ENCODE measurements at places on chromosomes 4 and X.

DNA sequence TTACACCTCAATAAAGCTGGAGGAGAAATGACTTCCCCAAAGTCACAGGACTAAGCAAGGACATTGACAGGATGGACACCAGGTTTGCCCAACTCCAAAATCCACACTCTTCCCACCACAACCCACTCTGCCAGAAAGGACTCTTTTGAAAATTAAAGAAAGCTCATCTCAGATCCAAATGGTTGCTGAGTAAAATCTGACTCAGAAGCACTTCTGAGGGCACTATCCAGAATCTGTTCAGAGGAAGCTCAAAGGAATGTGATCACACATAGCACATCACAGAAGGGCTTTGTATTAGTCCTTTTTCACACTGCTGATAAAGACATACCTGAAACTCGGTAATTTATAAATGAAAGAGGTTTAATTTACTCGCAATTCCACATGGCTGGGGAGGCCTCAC, 155.5 kb downstream of the RAB28 start:
- DNase-seq, result no peak

DNA sequence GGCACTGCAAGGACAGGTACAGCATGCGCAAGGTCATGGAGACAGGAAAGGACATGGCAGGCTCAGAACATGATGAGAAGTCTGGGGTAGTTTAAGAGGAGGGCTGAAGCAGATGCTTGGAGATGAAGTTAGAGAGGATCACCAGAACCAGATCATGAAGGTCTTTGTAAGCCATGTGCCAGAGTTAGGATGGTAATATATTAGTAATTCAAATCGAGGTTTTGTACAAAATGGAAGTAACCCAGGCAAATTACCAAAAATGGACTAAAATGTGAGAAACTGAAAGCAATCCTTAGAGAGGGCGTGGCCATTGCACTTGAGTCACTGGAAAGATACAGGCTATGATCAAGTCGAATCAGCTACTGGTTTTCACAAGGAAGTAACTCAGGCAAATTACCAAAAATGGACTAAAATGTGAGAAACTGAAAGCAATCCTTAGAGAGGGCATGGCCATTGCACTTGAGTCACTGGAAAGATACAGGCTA, 13.5 kb downstream of the RXFP1 start:
- DNase-seq, result peak; percentile 10

DNA sequence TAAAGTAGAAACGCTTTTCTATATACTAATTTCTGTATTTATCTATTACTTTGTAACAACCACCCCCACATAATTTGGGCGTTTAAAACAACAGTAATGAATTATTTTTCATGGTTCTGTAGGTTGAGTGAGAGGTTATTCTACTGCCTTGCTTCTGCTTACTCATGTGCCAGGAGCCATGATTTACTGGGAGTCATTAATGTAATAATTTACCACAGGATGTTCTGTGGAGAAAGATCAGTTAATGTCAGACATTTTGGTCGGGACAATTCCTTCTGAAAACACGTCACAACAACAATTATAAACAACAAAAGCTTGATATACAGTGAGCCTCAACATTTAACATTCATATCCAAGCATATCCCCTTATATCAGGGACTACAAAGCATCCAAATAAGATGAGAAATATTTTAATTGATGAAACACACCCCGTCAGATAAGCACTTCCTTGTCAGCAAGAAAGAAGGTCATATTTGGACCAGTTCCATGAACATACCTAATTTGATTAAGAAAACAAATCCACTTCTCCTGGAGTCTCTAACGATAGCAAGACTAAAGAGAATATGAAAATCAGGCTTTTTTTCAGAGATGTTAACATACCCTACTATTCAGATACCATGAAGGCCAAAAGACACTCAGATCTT, 238.5 kb downstream of the PRDM5 start:
- no peak for DNase-seq

DNA sequence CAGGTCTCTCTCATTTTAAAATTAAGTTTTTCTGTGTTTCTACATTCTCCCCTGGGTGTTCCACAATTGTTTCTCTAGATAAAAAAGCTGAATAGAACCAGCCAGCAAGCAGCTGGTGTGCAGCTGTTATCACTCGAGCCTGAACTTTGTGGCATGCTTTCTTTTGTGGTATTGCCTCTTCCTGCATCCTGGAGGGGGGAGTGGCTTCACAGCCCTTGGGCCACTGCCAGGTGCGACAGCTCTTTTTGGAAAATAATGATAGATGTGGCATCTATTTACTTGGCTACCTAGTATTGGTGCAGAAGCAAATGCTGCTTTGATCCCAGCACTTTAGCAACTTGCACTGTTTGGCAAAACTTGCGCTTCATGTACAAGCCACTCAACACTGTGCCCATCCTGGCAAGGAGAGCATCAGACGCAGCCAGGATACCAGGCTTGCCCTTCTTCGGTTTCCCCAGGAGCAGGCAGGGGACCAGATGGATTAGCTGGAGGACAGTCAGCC, 69.4 kb downstream of the HMGB2 start:
- DNase-seq, result no peak

DNA sequence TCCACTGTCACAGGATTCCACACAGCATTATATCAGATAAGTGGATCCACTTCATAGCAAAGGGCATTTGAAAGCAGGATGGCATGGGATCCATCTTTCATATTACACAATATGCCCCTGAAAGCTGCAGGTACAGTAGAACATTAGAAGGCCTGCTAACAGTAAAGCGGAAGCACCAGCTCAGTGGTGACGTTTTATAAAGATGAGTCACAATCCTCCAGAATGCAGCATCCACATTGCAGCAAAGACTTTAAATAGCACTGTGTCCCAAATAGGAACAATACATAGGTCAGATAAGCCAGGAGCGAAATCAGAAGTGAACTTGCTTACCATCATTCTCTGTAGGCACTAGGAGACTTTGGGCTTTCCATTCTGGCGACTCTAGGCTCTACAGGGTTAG, 609.5 kb upstream of the FAT1 start:
- DNase-seq, result no peak

DNA sequence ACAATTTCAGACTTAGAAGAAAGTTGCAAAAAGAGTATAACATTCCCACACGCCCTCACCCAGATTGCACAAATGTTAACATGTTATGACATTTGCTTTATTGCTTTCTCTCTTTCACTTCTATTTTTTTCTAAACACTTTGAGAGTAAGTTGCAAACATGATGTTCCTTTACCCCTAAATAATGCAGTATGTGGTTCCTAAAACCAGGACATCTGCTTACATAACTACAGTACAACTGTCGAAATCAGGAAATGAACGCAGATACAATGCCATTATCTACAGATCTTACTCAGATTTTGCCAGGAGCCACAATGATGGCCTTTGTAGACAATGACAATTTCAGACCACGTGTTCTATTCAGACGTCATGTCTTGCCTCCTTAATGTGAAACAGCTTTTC, 22.4 kb downstream of the SH3TC1 start:
- peak; percentile 22 for DNase-seq

GRCh38 chr4:82248903-82249632, 124.7 kb downstream of the HNRNPD start:
- DNase-seq, result no peak

- peak; percentile 19 for DNase-seq
These were observed 278.6 kb upstream of the KLF3 start for GRCh38 chr4:38385093-38386004.

GRCh38 chr4:168449719-168450452, 30.4 kb downstream of the DDX60L start:
- peak; percentile 8 for DNase-seq

DNA sequence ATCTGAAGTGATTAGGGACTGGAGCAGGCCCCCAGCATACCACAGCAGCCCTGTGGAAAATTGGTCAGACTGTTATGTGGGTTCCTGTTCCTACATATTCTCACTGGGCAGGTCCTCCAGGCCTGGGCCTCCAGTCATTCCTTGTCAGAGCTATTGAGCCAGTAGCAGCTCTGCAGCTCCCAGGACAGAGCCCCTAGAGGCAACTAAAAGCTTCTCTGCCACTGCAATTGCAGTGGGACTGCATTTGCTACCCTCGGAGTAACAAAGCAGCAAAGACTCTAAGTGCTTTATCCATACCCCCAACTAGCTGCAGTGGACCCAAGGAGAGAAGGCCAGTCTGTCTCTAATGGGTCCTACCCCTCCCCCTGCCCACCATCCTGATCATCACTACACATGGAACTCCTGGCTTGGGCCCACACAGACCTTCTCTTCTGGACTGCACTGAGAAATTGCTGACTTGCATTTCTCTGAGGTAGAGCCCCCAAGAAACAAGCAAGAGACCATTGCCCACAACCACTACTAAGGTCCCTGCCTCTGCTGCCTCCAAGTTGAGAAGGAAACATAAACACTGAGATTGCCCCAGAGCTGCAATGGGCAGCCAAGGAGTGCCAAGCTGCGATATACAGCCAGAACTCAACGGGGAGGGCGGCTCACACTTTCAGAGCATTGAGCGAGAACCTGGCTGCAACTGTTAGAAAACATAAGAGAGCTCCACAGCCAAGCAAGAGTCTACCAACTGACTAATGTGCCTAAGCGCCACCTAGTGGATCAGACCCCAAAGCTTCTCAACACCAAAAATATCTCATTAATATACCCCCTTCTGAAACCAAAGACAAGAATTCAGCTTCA, 738.7 kb upstream of the NDST4 start:
- peak; percentile 13 for DNase-seq

- DNase-seq, result no peak
These were observed 1526.2 kb downstream of the RPA4 start for GRCh38 chrX:98409867-98410266.

DNA sequence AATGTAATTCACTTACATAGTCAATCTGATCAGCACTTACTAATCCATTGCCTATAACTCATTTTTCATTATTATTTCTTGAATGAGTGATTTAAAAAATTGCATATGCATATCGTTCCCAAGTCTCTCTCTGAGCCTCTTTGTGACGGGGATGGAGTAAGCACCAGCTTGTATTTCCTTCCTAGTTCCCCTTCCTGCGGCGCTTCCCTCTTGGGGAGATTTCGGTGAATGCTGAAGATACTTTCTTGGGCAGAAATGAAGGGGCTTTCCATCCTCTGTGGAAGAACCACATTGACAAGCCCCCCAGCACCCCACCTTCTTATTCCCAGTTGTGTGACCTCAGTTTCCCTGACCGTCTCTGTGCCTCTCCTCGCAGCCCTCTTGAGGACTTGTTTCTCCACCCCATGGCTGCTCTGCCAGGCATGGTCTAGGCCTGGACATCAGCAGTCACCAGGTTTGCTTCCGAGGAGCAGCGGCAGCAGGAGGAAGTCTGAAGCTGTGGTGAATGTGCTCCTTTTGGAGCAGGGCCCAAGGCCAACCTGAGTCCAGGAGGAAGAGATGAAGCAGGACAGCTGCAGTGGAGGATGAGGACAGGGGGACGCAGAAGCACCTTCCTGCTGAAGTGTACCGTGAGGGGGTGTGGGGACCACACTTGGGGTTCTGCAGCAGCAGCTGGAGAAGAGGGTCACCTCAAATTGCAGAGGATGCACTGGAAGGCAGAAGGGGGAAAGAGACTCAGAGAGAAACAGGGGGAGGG, 124.9 kb downstream of the IRF2 start:
- DNase-seq, result no peak

GRCh38 chr4:123749383-123749782, 352.8 kb downstream of the SPRY1 start:
- no peak for DNase-seq

DNA sequence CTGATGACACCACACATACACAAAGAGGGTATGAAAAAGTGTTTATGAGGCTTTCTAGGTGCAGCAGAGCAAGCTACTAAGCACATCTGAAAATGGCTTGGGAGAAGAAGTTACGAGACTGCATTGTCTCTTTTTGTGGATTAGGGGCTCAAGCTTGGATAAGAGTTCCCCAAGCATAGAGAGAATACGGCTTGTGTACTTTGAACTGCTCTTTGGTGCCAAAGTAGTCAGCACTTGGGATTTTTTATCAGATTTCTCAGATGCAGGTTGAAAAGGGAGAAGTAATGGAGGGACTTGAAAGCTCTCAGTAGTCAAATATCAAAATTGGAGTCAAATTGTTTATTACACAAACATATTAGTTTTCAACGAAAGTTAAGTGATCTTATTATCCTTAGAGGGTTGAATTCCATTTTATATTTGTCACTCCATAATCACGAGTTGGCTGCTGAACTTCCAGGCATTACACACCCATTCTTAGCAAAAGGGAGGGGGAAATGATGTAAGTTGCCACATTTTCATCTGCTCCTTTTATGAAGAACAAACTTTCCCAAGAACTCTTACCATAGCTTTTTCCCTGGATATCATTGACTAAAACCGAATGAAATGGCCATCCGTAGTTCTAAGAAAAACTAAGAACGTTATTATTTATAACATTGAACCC, 1904.9 kb downstream of the PCDH7 start:
- no peak for DNase-seq

- no peak for DNase-seq
These were observed 56.6 kb upstream of the CCDC149 start for GRCh38 chr4:24969486-24969885.

DNA sequence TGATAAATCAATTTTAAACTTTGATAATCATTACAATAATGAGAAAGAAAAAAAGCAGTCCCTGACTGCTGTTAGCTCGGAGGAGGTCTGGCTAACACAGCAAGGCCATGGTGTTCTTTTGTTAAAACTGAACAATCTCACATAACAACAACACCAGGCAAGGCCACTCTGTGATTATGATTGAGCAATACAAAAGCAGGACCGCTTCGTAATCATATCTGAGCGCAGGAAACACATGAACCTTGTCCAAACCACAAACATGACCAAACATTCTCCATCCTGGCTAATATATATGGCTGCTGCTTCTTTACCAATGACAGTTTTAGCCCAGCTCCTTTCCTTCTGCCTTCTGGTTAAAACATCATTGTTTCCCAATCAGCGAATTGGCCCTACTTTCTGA, 76.8 kb upstream of the DDX53 start:
- DNase-seq, result no peak

DNA sequence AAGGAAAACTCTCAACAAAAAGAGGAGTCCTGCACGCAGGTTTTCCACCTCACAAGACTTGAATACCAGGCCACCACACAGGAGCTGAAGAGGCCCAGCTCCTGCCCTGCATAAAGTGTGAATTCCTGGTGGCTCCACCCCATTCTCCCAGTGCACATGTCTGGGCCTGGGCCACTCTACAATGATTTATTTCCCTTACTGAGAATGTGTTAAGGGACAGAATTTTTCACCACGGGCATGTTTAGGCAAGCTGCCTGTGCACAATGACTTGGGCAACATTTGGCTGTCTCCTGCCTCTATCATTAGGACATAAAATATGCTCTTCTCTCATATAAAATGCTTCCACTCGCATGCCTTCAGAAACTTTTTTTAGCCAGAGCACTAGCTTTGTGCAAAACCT, 197.1 kb downstream of the SLC7A11 start:
- DNase-seq, result no peak

DNA sequence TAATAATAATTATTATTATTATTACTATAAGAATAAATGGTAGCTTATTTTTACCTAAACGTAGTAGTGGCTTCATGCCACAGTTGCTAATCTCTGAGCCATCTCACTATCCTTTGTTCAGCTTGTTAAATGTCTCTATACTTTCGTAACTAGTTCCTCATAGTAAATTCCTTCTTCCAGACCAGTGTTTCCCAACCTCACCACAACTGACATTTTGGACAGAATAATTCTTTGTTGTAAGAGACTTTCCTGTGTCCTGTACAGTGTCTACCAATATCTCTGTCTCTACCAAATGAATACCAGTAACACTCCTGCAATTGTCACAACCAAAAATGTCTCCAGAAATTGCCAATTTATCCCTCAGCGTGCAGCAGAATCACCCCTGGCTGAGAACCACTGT, 1040.9 kb downstream of the DMD start:
- no peak for DNase-seq

Data from fibroblast of skin of left quadriceps (primary cell).